ENCODE measurements at places on chromosomes 7 and 10.
A peak's percentile ranks its signal among the peaks of the same experiment; 100 is the strongest.

DNA sequence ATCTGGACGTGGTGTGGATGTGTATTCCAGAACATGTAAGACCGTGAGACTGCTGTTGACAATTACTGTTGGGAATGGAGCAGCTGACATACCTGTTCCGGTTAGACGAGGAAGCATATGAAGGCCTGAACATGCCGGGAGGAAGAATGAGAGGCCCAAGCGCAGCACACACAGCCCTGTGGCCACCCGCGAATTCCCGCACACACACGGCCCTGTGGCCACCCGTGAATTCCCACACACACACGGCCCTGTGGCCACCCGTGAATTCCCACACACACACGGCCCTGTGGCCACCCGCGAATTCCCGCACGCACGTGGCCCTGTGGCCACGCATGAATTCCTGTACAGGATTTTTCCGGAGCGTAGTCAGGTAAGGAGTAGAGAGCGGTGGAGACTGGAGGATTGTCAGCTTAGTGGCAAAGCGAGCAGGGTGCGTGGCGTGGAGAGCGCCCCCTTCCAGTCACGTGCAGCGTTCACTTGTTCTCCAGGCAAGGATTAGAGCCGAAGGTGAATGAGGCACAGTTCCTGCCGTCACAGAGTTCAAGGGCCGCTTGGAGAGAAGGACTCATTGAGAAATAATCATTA is 9.5 kb upstream of the SUN1 start:
- H3K27me3 ChIP-seq, result no peaks in the 10 kb centered on the region
- H3K27ac ChIP-seq, result peak overlapping the region; percentile 68

DNA sequence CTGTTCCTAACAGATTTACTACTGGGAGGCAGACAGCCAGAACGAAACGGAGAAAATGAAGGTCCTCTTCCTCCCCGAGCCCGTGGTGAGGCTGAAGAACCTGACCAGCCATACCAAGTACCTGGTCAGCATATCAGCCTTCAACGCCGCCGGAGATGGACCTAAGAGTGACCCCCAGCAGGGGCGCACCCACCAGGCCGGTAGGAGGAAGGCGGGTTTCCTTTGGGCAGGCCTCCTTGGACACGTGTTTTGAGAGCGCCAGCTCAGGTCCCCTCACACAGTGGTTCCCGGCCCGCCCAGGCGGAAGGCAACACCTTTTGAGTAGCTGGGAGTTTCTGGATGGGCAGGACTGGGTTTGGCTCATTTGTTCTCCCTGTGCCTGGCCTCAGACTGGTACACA is 474.0 kb upstream of the FOXK1 start:
- no peak overlapping the region for H3K4me3 ChIP-seq

GRCh38 chr7:33926535-33926934 is 21.2 kb downstream of the BMPER start:
- no peak overlapping the region for H3K27ac ChIP-seq
- H3K27me3 ChIP-seq, result peaks cover 6% of the 10 kb centered on the region
- no peaks in the 10 kb centered on the region for H3K36me3 ChIP-seq
- H3K4me3 ChIP-seq, result no peak overlapping the region

GRCh38 chr7:22442187-22442881 is 57.7 kb downstream of the STEAP1B start:
- H3K36me3 ChIP-seq, result no peaks in the 10 kb centered on the region
- no peak for DNase-seq
- H3K27ac ChIP-seq, result no peak overlapping the region
- H3K4me3 ChIP-seq, result no peak overlapping the region
- no peaks in the 10 kb centered on the region for H3K27me3 ChIP-seq

DNA sequence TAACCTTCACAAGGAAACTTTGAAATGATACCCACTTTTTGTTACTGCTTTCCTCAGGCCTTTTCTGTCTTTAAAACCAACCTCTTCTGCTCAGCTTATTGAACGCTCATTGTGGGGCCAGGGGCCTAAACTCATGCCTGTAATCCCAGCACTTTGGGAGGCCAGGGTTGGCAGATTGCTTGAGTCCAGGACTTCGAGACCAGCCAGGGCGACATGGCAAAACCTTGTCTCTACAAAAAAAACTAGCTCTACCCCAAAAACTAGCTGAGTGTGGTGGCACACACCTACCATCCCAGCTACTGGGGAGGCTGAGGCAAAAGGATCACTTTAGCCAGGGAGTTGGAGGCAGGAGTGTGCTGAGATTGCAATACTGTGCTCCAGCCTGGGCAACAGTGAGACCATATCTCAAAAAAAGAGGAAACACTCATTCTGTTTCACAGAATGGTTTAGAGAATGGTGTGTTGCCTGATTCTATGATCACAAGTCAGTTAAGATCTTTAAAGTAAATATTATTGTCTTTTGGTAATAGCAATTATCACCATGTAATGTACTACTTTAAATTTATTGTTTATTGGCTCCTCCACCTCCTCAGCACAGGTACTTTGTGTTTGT is 51.1 kb downstream of the KCTD7 start:
- H3K4me3 ChIP-seq, result no peak overlapping the region
- peak overlapping the region; percentile 78 for H3K27ac ChIP-seq
- peaks cover 56% of the 10 kb centered on the region for H3K4me1 ChIP-seq
- H3K27me3 ChIP-seq, result no peaks in the 10 kb centered on the region

DNA sequence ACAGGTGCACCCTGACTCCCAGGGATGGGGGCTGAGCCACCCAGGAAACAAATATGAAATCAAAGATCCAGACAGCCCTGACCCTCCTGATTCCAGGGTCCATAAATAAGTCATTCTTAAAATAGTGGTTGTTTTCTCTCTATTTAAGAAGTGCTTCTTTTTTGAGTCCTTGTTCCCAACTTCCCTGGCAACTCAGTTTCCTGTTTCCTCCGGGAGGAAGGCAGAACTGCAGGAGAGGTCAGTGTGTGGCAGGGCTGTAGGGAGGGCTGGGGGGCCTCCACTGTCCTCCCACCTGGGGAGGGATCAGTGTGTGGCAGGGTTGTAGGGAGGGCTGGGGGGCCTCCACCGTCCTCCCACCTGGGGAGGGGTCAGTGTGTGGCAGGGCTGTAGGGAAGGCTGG is 88.7 kb upstream of the PDGFA start:
- H3K27me3 ChIP-seq, result no peaks in the 10 kb centered on the region
- H3K4me1 ChIP-seq, result peaks cover 48% of the 10 kb centered on the region
- H3K36me3 ChIP-seq, result peaks cover 45% of the 10 kb centered on the region
- DNase-seq, result no peak

DNA sequence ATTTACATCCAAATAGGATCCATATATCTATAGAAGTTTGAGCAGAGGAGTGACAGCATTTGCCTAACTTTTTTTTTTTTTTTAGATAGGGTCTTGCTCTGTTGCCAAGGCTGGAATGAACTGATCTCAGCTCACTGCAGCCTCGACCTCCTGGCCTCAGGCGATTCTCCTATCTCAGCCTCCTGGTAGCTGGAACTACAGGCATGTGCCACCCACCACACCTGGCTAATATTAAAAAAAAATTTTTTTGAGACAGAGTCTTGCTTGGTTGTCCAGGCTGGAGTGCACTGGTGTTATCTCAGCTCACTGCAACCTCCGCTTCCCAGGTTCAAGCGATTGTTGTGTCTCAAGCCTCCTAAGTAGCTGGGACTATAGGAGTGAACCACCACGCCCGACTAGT is 15.1 kb downstream of the PPIA start:
- H3K4me3 ChIP-seq, result no peak overlapping the region
- no peak overlapping the region for H3K27ac ChIP-seq
- H3K36me3 ChIP-seq, result peaks cover 2% of the 10 kb centered on the region
- no peaks in the 10 kb centered on the region for H3K4me1 ChIP-seq

GRCh38 chr7:156503196-156503595 is 137.4 kb upstream of the RNF32 start:
- no peak overlapping the region for H3K4me3 ChIP-seq
- H3K4me1 ChIP-seq, result no peaks in the 10 kb centered on the region
- no peaks in the 10 kb centered on the region for H3K36me3 ChIP-seq
- no peak overlapping the region for H3K27ac ChIP-seq

DNA sequence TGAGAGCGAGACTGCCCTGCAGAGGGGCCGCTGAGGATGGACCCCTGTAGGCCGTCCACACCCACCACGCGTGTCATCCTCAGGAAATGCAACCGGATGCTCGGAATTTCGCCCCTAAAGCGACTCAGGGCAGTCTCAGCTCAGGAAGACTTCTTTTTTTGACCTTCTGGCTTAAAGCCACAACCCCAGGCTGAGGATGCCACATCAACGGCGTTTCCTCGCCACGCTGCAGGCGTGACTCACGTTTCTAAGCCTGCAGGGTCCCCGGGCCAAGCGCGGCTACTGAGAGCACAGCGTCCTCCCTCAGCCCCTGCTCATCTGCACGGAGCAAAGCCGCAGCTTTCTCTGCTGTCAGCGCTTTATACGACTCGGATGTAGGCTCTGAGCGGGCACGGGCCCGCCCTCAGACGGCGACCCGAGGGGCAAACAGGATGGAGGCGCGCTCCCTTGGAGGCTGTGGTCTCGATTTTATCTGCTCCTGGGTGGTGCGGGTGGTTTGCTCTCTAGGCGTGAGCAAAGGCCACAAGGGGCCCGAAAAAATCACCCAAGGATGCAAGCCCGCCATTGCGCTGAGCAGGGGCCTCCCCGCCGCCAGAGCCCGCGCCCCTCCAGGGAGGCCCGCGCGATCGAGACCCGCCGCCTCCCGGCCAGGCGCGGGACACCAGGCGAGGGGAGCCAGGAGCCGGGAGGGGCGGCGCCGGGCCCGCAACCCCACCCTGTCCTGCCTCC is 726 bp upstream of the INSIG1 start:
- H3K4me1 ChIP-seq, result peaks cover 63% of the 10 kb centered on the region
- peak; percentile 59 for DNase-seq
- peak overlapping the region; percentile 95 for H3K4me3 ChIP-seq

- no peak for DNase-seq
- H3K4me1 ChIP-seq, result peaks cover 30% of the 10 kb centered on the region
- H3K4me3 ChIP-seq, result no peak overlapping the region
- no peak overlapping the region for H3K27ac ChIP-seq
These were observed 1.2 kb downstream of the PDZD7 start for GRCh38 chr10:101029520-101030295.

DNA sequence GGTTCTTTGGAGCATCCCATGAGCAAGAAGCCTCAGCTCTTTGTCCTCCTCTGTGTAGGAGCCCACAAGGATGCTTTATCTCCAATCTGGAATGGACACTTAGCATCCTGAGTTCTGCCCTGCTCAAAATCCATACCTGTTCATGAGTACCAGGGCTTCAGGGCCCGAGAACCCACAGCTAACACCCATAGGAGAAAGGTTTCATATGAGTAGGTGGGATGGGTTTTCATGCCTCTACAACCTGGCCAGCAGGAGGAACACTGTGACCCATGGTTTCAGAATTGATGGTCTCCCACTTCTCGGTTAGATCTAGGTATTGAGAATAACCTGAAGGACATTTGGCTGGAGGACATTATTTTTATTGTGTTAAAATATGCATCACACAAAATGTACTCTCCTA is 57.8 kb downstream of the TBXAS1 start:
- H3K4me1 ChIP-seq, result peaks cover 34% of the 10 kb centered on the region
- H3K27me3 ChIP-seq, result peaks cover 7% of the 10 kb centered on the region
- no peak for DNase-seq
- no peak overlapping the region for H3K27ac ChIP-seq
- no peak overlapping the region for H3K4me3 ChIP-seq

DNA sequence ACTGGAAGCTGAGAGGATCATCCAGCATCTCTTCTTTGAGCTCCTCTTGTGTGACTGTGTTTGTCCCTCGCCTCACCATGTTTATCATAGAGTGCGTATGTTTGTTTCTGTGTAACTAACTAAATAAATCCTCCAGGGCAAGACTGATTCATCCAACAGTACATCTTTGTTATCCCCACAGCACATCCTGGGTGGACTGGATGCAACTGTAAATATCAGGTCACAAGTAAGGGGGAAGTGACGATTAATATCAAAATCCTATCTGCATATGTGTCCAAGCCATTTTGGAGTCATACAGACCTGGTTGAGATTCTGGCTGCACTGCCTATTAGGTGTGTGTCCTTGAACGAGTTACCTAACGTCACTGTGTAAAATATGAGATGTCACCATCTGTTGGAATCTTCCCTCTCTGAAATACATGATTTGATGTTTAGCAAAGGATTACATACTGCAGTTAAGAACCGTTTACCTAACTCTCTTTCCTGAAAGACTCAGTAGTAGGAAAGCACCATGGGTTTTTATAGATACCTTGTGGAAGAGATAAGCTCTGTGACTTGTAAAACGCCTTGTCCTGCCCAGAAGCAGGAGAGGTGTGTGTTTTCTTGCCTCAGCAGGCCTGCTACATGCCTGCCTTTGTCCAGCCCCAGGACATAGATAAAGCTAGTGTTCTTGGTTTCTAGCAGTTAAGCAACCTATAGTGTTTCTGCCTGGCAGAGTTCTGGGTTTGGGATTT is 25.8 kb downstream of the WBP1L start:
- no peak for DNase-seq
- H3K36me3 ChIP-seq, result peaks cover 17% of the 10 kb centered on the region
- H3K4me3 ChIP-seq, result no peak overlapping the region
- peak overlapping the region; percentile 38 for H3K27ac ChIP-seq
- no peaks in the 10 kb centered on the region for H3K27me3 ChIP-seq
- peaks cover 66% of the 10 kb centered on the region for H3K4me1 ChIP-seq

GRCh38 chr10:100364735-100365391 is 17.8 kb downstream of the SCD start:
- H3K27me3 ChIP-seq, result no peaks in the 10 kb centered on the region
- peaks cover 27% of the 10 kb centered on the region for H3K4me1 ChIP-seq
- no peak overlapping the region for H3K27ac ChIP-seq
- H3K4me3 ChIP-seq, result no peak overlapping the region

DNA sequence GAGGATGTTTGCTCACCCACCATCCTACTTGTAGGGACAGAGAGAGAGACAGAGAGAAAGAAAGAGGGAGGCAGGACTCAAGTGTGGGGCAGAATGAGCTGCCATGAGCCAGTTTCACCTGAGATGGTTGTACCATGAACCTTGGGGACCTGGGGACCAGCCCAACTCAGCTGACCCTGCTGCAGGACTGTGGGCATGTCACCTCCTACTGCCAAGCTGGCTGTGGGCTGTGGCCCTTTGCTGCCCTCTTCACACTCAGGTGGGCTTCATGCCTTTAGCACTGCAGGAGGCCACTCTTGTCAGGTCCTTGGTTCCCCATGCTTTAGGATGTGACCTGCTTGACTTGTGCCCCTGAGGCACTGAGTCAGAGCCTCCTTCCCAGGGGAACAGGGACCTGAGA is 108.2 kb upstream of the PCBD1 start:
- no peaks in the 10 kb centered on the region for H3K4me1 ChIP-seq
- H3K36me3 ChIP-seq, result no peaks in the 10 kb centered on the region
- no peak overlapping the region for H3K4me3 ChIP-seq
- peaks cover 14% of the 10 kb centered on the region for H3K27me3 ChIP-seq
- H3K27ac ChIP-seq, result no peak overlapping the region

DNA sequence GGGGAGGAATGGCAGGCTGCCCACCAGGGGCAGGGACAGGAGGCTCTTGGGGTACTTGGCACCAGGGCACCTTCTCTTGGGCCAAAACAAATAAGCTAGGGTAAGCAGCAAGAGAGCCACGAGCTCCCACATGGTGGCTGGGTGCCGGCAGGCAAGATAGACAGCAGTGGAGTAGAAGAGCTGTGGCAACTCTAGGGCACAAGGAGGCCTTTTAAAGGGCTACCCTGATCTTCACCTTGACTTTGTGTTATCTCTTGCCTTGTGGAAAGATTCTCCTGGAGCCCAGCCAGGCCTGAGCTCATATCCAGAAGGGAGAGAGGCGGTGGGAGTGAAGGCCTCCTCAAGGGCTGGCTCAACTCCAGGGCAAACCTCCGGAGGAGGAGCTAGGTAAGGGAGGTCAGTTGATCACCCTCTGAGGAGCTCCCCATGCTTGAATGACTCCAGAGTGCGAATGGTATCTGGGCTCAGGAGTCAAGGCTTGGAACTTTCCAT is at the start of gene CYP17A1:
Gene CYP17A1, minus strand, starts transcription at position 184 of the 492 bp plus-strand sequence. Its CDS starts 52 bp downstream, at position 132.
- no peak for DNase-seq
- no peak within 1 kb of the TSS for H3K27ac ChIP-seq
- H3K4me3 ChIP-seq, result no peak within 1 kb of the TSS
- peaks cover 7% of the 10 kb centered on the region for H3K4me1 ChIP-seq

Data from stimulated activated naive B cell treated with anti-CD40 and anti-IgM and Interleukin-4, amounts not matched to agents 10 μg/mL and 1 μg/mL and 100 μg/mL, for 72 hours (primary cell).